Cortex of kidney (tissue), 1 donor: ENCODE measurements at places on chromosomes 2 and 18.

DNA sequence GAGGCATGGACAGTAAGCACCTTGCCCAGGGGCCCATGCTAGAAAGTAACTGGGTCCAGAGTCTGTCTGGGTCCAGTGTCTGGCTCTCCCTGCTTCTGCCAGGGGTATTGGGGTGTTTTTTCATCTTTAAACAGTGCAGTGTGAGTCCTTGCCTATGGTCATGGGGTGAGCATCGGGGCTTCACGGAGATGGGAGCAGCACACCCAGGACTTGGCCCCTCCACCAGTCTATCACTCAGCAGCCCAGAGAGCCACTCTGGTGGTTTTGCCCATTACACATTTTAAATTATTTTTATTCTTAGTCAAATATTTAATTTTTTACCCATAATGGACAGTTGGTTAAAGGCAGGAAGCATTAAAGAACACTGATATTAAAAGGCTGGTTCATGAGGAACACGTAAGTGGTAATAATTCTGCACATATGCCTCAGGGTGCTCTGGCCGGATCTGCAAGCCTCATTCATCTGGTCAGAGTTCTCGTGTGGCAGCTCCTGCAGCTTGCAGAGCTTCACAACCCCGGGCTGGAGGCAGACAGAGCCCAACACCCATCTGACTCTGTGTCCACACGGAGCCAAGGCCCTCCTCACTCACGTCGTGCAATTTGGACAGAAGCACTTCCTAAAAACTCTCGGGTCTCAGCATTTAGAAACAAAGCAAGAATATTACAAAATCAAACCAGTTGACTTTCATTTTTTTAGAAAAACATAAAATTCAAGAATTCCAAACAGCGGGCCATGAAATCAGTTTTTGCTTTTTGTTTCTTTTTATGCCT is 204.1 kb downstream of the CTIF start:
- DNase-seq, result no peak

DNA sequence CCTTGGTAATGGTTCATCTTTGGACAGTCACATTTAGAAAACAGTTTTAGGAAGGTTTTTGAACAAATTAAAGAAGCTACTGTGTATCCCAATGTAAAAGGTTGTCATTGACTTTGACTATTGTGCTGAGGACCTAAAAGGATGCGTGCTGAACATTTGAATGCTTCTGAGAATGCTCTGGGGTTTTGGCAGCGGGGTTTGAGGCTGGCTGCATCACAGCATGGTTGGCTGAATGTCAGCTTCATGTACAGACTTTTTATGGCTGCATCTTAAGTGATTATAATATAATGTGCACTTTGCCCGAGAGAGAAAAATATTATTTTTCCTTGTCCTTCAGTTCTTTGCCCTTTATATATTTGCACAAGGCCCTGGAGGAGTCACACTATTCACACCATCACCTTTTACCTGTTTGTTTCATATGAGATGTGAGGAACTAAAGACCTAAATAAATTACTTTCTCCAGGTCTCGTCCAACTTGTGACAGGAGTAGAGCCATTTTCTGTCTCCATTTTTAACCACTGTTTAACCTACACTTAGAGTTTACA is 125.9 kb downstream of the CCDC85A start:
- no peak for DNase-seq

- no peak for DNase-seq
Measured at GRCh38 chr2:109711230-109712122, 82.6 kb upstream of the RGPD5 start.

DNA sequence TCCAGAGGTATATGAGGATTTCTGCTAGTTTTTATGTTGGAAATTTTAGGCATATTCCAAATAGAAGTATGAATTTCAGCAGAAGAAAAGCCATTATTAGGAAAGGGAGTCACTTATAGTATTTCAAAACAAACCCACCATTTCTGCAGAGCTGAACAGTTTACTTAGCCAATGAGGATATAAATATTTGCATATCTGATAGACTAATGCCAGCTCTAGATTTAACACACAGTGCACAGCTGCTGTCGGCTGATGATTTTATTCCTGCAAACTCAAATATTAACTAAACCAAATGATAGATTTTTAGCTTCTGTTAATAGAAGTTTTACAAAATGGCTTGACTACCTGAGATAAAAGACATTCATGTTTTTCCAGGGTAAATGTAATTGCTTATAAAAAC is 375.8 kb upstream of the FANCL start:
- no peak for DNase-seq

GRCh38 chr2:18065249-18065648 is 186.8 kb downstream of the KCNS3 start:
- no peak for DNase-seq

DNA sequence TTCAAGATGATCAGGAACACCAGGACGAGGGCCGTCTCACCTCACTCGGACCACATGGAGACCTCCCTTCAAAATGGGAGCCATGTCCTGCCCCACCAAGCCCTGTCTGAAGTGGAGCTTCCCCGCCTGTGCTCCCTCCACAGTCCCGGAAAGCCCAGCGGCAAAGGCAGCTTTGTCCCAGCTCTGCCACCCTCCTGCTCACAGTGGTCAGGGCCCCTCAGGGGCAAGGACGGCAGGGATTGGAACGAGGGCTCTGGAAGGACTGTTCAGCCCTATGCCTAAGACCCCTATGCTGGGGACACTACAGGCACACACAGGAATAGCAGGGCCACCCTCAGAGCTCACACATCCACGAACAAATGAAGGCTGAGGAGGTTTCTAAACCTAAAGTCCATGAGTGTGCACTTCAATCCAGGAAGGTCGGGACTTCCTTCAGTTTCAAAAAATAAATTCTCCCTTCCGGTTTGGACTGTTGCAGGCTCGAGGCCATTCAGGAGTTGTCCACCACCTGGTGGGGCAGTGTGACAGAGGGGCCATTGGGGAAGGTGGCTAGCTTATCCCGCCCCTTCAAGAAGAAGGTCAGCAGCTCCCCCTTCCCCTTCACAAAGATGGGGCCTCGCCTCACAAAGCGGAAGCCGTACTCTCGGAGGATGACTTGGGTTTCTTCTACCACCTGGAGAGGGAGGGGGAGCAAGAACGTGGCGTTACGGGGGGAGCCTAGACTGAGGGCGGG is 26.4 kb downstream of the CENPO start:
- DNase-seq, result no peak

DNA sequence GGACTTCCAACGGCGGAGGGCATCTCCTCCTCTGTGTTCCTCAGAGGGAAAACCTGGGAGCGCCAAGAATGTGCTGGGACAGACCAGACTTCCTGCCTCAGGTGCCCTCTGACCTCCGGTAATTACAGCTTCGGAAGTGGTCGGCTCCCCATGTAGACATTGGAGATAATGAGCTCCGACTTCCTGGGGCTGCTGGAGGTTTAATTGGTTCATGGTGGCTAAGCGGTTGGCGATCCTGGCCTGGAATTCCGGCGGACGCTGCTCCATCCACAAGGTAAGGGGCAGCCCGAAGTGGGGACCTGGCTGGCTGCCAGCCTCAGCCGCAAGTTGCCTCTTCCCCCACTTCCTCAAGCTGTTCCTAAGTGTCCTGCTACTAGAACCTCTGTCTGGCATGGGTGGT is 83.2 kb upstream of the EPC2 start:
- DNase-seq, result no peak

DNA sequence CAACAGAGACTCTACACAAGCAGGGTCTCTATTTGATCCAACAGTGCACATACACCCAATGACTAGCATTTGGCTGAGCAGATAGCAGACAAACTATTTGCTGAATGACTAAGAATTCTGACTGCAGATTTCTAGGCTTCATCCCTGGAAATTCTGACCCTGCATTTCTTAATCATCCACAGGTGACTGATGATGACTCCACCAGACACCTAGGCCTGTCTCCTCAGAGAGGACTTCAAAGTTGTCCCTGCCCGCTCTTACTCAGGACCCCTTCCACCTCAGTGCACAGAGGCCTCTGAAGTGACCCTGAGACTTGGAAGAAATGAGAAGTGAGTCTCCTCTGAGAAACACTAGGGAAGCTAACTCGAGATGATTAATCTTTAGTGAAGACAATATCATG is 51.3 kb downstream of the SEPTIN10 start:
- DNase-seq, result no peak

GRCh38 chr2:26346454-26347053 is at the start of gene ADGRF3:
TSS of gene ADGRF3 (minus strand) at chr2:26346789. CDS start at chr2:26346234, 555 bp downstream.
- no peak for DNase-seq

- DNase-seq, result no peak
Measured at GRCh38 chr2:9552219-9553178, 3.1 kb downstream of the ADAM17 start.

DNA sequence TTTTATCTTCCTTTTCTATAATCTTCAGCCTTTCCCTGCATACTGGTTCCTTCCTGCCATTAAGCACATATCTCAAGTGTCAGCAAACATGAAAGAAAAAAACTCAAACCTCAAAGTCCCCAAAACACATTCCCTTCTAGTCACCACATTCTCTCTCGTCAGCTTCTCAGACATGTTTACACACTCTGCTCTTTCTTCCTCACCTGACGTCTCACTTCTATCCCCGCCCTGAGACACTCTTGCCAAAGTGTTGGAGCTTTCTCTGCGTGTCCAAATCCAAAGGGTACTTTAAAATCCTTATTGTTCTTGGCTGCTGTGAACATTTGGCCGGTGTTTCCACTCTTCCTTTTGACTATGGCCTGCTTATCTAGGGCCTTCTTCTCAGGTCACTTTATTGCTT is 47.9 kb downstream of the SOX11 start:
- no peak for DNase-seq

DNA sequence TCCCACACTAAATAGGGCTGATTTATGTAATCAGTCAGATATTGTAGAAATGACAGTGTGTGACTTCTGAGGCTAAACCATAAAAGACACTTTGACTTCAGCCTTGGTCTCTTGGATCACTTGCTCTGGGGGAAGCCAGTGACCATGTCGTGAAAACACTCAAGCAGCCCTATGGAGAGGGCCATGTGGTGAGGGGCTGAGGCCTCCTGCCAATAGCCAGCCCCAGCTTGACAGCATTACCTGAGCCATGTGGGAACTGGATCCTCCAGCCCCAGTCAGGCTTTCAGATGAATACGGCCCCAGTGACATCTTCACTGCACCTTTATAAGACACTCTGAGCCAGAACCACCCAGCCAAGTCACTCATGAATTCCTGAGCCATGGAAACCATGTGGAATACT is 20.8 kb downstream of the TNS1 start:
- DNase-seq, result no peak

DNA sequence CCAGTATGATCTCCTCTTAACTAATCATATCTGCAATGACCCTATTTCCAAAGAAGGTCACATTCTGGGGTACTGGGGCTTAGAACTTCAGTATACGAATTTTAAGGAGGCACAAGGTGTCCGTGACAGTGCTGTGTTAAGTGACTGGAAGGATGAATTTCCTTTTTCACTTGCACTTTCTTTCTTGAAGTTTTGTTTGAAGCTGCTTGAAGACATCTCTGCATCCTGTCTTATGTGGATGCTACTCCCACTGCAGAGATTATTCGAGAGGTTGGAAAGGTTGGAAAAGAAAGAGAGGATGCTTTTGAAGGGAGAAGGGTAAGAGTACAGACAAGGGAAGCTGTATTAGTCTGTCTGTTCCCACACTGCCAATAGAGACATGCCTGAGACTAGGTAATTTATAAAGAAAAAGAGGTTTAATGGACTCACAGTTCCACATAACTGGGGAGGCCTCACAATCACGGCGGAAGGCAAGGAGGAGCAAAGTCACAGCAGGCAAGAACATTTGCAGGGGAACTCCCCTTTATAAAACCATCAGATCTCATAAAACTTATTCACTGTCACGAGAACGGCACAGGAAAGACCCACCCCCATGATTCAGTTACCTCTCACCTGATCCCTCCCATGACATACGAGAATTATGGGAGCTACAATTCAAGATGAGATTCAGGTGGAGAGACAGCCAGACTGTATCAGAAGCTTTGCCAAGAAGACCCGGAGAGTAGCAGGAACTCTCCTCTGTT is 3.6 kb upstream of the RNF144A start:
- DNase-seq, result no peak

GRCh38 chr18:5162111-5162510 is 34.9 kb downstream of the AKAIN1 start:
- no peak for DNase-seq

DNA sequence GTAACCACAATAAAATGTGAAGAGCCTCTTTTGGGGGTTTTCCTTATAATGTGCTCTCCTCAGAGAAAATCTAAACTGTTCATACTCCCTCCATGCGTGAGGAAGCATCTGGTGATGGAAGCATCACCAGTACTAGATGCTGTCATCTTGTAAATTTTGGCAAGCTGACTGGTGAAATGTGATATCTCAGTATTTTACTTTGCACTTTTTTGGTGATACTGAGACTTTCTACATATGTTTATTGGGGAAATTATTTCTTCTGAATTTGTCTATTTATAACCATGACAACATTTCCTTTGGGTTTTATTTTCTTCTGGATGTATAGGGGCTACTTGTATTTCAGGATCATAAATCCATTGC is 95.9 kb upstream of the DLGAP1 start:
- DNase-seq, result no peak

- DNase-seq, result no peak
Measured at GRCh38 chr2:1055014-1055595, 104.5 kb downstream of the SNTG2 start.

DNA sequence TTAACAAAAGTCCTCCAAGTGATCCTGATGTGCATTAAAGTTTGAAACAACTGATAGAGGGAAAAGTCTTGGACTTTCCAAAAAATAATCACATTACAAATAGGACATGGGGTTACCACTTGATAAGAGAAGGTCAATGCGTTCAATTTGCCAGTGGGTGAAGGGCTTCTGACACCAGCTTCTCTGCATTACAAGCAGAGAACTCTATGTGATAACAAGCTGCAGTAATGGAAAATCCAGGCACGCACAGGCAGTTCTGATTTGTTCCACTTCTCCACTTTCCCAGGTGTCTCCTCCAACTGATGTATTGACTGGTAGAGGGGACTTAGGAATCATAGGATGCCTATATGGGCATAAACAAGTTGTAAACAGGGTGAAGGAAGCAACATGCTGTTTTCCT is 234.0 kb upstream of the MGAT5 start:
- no peak for DNase-seq

GRCh38 chr2:58633613-58634365 is 392.7 kb upstream of the FANCL start:
- DNase-seq, result no peak

GRCh38 chr18:51405683-51406477 is 208.4 kb upstream of the MEX3C start:
- no peak for DNase-seq

- no peak for DNase-seq
Measured at GRCh38 chr18:71374294-71375000, 1085.6 kb downstream of the SOCS6 start.
